CD4-positive, alpha-beta T cell (primary cell): ENCODE measurements at places on chromosomes 5 and 9. TPM values are rescaled to one million over a fixed set of nuclear protein-coding genes. Genes with fewer than 3 reads are reported as not detected.
A peak's percentile ranks its signal among the peaks of the same experiment; 100 is the strongest.

DNA sequence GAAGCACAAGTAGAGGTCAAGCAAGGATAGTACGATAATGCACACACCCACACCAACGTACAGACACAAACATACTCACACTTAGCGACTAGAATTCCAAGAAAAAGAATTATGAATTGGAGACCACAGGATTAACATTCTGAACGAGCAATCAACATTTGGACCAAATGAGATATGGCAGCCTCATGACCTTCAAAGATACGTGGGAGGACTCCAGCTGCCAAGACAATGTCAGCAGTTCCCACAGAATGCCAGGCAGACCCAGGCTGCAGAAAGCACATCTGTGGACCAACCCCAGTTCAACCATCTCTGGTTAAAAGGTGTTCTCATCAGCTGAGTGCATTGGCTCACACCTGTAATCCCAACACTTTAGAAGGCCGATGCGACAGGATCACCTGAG lies 187.6 kb upstream of the GRAMD2B start:
- no peak for DNase-seq

DNA sequence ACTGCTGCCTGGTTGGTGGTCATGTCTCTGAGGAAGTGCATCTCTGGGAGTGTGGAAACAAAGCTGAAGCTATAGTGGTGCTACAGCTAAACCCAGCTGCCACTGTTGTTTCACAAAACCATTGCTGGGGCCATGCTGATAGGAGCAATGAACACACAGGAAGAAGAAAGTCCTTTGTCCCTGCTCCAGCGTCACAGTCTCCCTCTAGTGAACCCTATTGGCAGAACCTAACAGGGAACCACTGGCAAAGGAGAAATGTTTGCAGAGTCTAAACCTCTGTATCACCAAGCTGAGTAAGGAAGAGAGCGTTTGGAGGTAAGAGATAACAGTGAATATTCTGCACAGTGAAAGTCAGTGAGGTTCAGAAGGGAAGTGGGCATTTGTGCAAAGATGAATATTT lies 244.0 kb downstream of the YTHDC2 start:
- DNase-seq = no peak

GRCh38 chr5:96614110-96614691 lies 48.0 kb upstream of the CAST start:
- peak; percentile 11 for DNase-seq

DNA sequence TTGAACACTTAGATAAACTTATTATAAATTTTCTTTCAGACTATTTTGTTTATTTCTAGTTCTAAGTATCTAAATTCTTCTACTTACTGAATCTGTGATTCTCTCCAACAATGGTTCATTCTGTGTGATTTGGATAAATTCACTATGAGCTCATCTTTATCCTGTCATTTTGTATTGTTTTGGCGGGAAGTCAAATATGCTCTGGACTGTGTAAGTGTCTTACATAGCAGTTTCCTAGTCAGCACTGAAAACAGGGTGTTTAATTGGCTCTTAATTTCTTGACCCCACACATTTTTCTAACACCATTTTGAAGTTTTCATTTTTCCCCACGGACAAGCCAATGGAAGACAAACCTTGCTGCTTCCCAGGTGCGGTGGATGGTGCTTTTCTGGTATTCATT lies 207.0 kb upstream of the ACO1 start:
- no peak for DNase-seq

DNA sequence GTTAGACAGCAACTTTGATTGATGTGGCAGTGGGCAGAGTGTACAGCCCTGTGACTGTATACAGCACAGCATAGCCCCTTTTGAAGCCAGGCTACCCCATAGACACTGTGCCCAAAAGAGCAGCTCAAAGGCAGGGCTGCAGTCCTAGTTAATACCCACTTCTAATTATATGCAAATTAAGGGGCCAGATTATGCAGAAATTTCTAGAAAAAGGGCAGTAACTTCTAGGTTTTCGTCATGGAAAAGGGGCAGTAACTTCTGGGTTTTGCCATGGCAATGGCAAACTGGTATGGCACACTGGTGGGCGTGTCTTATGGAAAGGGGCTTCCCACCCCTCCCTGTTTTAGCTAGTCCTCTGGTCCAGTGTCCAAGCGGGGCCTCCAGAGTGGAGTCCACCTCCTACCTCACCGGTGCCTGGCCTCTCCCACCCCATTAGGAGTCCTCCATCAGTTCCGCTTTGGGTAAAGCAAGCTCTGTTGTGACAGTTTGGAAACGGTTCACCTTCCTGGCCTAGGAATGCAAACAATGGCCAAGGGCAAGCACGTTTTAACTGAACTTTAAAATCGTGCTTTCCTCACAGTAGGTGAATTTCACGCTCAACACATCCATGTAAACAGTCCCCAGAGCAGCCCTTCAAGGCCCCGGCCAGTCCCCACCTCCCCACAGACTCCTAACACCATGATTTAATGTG lies 5.6 kb downstream of the ADAMTS13 start:
- DNase-seq = no peak

- DNase-seq = no peak
These were observed 18.1 kb downstream of the MYMK start for GRCh38 chr9:133506653-133507038.

GRCh38 chr9:37325778-37326177 lies 96.7 kb upstream of the GRHPR start:
- DNase-seq = no peak

- DNase-seq = no peak
These were observed 584.6 kb downstream of the ANXA1 start for GRCh38 chr9:73736270-73736669.

DNA sequence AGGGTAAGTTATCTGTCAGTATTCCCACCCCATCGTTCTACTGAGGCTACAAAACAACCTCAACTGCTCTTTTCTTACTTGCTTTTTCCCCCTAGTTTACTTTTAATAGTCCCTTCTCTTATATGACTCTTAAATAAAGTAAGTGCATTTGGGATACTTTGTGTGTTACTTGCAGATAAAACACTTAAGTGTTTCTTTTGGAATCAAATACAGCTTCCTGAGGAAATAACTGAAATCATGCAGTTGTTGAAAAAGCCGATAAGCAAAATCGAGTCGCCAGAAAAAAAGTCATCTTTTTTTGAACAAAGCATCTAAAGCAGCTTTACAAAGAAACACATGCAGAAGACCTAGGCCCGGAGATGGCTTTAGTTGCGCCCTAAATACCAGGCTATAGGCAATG lies 53.5 kb upstream of the EPB41L4A start:
- no peak for DNase-seq

Gene VCAN
- 7.1 TPM for total RNA-seq

DNA sequence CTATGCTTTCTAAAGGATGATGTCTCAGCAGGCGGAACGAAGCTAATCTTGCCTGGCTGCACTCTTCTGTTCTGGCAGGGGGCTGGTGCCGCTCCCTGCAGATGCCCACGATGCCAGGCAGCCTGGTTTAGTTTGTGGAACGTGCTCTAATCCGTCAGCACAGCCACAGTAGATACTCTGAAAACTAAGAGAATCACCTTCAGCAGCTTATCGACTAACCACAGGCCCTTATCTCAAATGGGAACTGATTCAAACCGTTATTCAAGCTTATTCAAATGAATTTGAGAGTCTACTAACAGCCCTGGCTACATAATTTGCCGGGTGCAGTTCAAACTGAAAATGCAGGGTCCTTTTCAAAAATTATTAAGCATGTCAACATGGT lies 246.6 kb upstream of the ANKRD55 start:
- DNase-seq = no peak

DNA sequence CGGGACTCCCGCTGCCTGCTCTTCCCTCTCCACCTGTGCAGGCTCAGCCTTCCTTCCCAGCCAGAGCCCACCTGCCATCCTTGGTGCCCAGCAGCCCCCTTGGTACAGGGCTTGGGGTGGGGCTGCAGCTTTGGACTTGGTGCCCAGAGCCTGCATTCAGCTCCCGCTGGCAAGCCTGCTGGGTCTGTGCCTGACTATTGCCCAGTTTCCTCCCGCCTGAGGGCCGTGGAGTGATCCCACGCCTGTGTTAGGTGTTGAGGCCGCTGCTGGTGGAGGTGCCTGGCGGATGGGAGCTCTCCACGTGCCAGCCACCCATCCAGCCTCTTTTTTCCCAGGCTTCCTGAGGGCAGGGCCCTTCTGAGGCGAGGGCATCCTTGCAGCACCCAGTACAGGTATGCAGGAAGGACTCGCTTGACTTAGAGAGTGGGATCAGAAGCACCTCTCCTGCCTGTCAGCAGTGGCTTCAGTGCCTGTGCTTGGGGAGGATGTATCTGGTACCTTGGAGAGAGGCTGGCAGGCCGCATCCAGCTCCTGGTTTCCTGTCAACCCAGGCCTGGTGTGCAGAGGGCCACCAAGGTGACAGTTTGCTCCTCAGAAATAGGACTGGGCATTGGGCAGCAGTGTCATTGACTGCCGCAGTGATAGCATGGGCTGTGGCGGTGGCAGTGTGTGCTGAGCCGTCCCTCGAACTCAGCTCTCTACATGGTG lies 7.8 kb downstream of the RXRA start:
- DNase-seq = no peak

Gene PPP2CA
- 195 TPM for total RNA-seq

- DNase-seq = peak; percentile 25
These were observed 7.7 kb downstream of the LPCAT1 start for GRCh38 chr5:1515921-1516571.

- DNase-seq = no peak
These were observed 20.8 kb downstream of the GPBP1 start for GRCh38 chr5:57194653-57195052.

DNA sequence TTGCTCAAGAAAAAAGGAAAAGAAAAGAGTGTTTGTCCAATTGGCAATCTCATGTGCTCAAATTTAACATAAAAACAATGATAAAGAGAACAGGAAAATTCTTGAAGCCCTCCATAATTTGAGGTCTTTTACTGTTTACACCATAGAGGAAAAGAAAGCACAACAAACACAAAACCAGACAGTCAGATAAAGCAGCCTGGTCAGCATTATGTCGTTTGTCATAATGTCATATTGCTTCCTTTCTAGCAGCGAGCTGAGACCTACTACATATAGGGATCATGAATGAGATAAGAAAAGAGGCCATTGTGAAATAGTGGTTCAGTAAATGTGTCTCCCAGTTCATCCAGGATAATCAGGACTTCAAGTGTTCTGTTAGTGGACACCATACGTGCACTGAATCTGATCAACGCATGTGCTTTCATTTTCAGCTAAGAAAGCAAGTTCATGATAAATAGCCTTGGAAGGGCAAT lies 64.7 kb upstream of the SELENOP start:
- DNase-seq = no peak

- DNase-seq = no peak
These were observed 155.7 kb downstream of the RMI1 start for GRCh38 chr9:84136119-84136868.

- DNase-seq = no peak
These were observed 349.4 kb upstream of the PAPPA start for GRCh38 chr9:115804206-115804605.

GRCh38 chr5:10109299-10109698 lies 140.4 kb downstream of the ATPSCKMT start:
- no peak for DNase-seq

DNA sequence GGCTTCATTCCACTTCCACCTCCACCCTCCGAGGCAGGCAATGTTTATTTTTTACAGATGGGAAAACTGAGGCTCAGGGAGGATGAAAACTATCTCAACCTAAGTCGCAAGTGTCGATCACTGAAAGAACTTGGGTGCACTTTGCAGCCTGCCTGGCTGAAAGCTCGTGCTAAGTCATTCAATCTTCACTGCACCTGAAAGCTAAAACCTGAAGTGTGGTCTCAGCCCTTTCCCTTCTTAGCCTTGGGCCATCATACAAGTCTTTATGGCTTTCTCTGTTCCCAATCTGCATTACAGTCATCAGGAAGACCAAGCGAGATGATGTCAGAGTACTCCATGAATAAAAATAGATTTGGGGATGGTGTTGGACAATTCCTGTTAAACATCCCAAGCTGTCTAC lies 1.0 kb upstream of the TNFSF8 start:
- DNase-seq = no peak

Gene FGF10
- total RNA-seq = not detected

- DNase-seq = no peak
These were observed 337.7 kb downstream of the FBXL7 start for GRCh38 chr5:15837551-15838289.

DNA sequence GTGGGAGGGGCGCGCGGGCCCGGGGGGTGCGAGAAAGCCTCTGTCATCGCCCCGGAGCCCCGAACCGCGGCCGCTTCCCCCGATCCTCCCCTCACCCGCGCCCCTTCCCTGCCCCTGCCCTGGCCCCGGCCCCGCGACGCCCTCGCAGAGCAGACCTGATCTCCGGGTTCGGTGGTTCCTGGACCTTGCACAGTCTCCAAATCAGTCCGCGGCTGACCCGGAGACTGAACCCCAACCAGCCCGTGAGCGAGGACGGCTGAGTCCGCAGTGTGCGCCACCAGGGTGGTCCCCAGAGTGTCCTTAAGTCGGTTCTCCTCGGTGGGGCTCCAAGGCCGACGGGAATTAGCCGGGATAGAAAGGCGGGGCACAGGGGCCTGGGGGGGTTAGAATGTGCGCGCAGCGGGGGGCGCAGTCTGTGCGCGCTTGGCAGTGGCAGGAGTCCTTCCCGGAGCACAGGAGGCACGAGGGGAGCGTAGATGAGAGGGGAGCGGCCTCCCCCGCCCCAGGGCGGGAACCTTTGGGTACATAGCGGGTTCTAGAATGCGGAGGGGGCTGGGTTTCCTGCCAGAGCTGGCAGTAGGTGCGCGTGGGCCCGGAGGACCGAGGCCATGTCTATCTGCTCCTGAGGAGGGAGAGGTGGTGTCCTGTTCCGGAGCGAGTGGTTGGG lies 779 bp downstream of the PKN3 start:
- DNase-seq = no peak

- no peak for DNase-seq
These were observed 24.2 kb upstream of the CDC42SE2 start for GRCh38 chr5:131239686-131240085.

Gene WNK2
- total RNA-seq = 0.19 TPM

Gene IFNK
- not detected for total RNA-seq

DNA sequence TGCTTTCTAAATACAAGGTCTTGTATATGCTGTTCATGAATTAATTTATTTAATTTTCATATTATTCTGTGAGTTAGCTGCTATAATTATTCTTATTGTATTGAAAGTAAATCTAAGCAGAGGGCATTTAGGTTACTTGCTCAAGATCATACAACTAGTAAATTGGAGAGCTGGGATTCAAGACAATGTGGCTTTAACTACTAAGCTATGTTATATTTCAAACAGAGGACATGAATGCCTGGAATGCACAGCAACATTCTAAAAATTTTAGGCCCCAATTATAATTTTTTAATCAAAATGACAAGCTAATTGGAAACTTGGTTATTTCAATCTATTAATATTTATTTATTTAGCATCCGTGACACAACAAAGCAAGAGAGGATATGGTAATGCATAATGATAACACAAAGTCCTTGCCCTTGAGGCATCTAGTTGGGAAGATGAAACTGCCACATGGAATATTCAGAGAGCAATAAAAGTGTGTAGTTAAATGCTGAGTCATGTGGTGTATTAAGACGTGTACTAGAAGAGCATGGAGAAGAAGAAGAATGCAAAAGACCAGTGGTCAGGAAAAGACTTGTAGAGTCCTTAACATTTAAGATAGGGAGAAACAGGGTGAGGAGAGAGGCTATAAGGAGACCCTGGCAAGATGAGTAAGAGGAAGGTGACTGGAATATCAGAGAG lies 24.4 kb downstream of the CTXN3 start:
- no peak for DNase-seq

Gene ARL10
- 3.2 TPM for total RNA-seq

- DNase-seq = no peak
These were observed 518 bp downstream of the LOX start for GRCh38 chr5:122077366-122078115.

Gene SPINK5
- not detected for total RNA-seq
